Jurkat, Clone E6-1 (cell line): ENCODE measurements at places on chromosomes 3 and 15.

GRCh38 chr3:14082108-14082657 lies 42.5 kb downstream of the CHCHD4 start:
- no peak for DNase-seq

DNA sequence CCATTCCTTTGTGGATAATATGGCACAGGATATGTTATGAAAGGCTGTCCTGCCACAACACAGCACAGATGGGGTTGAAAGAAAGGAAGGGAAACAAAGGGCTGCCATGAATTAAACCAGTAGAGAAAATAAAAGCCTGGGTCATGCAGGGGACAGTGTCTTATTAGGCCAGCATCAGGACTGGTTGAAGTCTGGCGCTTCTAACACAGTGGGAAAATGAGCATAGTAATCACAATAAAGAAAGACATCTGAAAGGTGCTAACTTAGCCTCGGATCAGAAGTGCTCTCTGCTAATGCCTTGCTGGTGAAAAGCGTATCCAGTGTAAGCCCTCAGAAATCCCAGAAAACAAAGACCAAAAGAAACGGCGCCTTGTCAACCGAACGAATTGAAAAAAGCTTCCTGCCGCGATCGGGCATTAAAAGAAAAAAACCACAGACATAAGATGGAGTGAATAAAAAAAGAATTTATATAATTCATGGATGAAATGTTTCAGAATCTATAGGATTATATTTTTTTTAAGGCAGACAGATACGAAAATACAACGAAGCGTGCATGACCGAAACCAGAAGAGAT lies 566 bp upstream of the MKRN3 start:
- DNase-seq, result peak; percentile 34

- peak; percentile 37 for DNase-seq
Measured at GRCh38 chr3:184710870-184711492, 883 bp downstream of the MAGEF1 start.

GRCh38 chr3:178193846-178194245 lies 342.4 kb upstream of the KCNMB2 start:
- no peak for DNase-seq

DNA sequence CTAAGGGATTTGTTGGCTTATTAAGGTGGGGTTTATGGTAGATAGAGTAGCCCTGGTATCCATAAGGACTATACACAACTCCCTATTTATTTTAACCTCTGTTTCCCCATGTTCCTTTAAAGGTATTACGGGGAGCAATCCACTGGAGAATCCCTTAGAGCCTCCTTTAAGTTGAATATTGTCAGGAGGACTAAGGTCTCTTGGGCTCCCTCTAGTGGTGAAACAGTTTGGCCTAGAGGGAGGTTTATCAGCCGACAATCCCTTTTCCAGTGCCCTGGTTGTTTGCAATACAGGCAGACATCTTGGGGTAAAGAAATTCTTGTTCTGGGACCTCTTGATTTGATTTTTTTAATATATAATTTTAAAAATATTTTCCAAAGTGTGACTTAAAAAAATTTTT lies 12.9 kb downstream of the OPA1 start:
- peak; percentile 56 for DNase-seq

DNA sequence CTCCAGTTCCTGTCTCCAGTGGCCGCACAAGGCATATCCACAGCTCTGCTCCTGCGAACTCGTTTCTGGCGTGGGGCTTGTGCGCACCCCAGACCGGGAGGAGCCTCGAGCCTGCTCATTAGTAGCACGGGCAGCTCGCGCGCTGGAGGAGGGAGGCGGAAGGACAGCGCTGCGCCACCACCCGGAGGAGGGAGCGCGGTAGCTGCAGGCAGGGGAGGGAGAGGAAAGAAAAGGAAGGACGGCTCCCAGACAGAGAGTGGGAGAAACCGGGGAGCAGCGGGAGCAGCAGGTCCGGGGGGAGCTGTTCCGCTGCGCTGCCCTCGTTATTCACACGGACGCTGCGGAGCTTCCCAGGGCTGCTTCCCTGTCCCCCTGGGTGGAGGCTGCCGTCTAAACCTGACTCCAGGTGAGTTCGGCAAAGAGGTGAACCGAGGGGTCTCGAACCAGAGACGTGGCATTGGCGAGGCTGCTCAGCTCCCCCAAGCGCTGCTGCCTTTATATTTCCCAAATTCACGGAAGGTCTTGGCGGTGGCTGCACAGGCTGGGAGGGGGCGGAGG lies 121.3 kb upstream of the ZNF717 start:
- no peak for DNase-seq

- DNase-seq, result no peak
Measured at GRCh38 chr3:59443618-59444293, 393.9 kb upstream of the CFAP20DC start.

GRCh38 chr3:149657926-149658743 lies at the start of gene WWTR1:
WWTR1 (minus strand) TSS chr3:149658025; CDS start chr3:149657306, 719 bp downstream.
- no peak for DNase-seq

- no peak for DNase-seq
Measured at GRCh38 chr15:92840149-92840548, 60.0 kb upstream of the CHD2 start.
